ENCODE measurements at places on chromosomes 6 and 20. TPM values are rescaled to one million over a fixed set of nuclear protein-coding genes. Genes with fewer than 3 reads are reported as not detected.

The SUMO4 gene
- not detected for total RNA-seq

The GINS1 gene
- 1.4 TPM for total RNA-seq

The BTNL2 gene
- not detected for total RNA-seq

The NOTCH4 gene
- total RNA-seq, result 0.70 TPM

The CD40 gene
- 3.3 TPM for total RNA-seq

The KCNK5 gene
- not detected for total RNA-seq

The MLN gene
- total RNA-seq, result not detected

The STX11 gene
- total RNA-seq, result 0.17 TPM

The PACSIN1 gene
- 0.09 TPM for total RNA-seq

The CLPSL1 gene
- not detected for total RNA-seq

The WFDC10B gene
- total RNA-seq, result not detected

The MLIP gene
- 1.3 TPM for total RNA-seq

The CNKSR3 gene
- 6.0 TPM for total RNA-seq

The GTSF1L gene
- total RNA-seq, result not detected

The CST4 gene
- not detected for total RNA-seq

The PHACTR2 gene
- 33.5 TPM for total RNA-seq

The POU3F2 gene
- not detected for total RNA-seq

The PCNA gene
- 43.3 TPM for total RNA-seq

The CD83 gene
- 4.9 TPM for total RNA-seq

The PRSS16 gene
- total RNA-seq, result not detected

The GSTA5 gene
- not detected for total RNA-seq

The OPRL1 gene
- total RNA-seq, result 0.93 TPM

The TRIM31 gene
- total RNA-seq, result not detected

The PPP1R3G gene
- 4.0 TPM for total RNA-seq

The DDR1 gene
- total RNA-seq, result 51.3 TPM

The RSPH4A gene
- 1.1 TPM for total RNA-seq

Measured in pericardium fibroblast (primary cell).